Sciatic nerve (tissue), 2 donors: ENCODE measurements at places on chromosomes 5 and 9. TPM values are rescaled to one million over a fixed set of nuclear protein-coding genes. Genes with fewer than 3 reads are reported as not detected.

DNA sequence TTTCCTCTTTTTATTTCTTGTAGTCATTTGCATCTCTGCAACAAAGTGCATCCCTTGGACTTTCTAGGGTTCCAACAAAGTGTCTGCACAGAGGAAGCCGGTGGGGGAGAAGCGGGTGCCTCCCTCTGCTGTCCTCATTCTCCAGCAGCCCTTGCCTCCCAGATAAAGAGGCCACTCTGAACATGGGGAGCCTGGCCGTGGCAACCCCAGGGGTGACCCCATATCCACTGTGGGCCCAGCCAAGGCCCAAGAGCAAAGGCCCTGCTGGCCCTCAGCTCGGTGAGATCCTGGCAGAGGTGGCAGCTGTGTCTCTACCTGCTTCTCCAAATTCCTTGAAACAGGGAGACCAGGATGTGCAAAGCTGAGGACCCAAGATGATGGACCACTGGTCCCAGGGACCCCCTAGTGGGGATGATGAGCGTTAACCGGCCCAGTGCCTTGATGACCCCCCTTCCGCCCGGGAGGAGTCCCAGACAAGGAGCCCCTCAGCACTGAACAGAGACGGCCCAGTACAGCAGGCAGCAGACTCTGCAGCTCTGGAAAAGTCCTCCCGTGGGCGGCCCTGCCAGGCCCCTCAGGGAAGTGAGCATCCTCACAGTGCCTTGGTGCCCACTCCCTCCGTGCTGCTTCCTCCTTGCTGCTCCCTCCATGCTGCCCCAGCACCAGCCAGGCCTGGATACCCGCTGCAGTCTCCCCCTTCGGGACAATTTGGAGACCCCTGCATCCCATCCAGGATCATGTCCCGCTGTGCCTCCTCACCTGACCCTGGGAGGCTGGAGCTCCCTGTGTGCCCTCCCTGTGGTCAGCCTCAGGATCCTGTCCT is 62.5 kb downstream of the MRPL36 start:
- DNase-seq = peak; percentile 38

DNA sequence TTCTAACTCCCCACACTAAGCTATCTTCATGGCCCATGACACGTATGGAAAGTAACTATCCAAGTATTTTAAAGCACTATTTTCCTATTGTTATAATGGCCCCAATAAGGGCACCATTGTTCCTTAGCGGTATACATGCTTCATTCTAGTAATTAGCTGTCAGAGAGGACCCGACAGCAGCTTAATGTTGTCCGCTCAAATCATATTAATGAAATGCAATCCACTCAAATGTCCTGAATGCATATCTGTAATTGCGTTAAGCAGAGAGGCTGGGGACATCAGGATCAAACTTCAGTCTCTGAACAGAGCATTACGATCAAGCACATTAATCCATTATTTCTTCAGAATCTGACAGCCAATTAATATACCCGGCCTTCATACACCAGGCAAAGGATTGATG is 139.7 kb downstream of the CRB2 start:
- DNase-seq = no peak

GRCh38 chr5:34576891-34577666 is 79.0 kb upstream of the RAI14 start:
- no peak for DNase-seq

SPATA31D4 gene
- not detected for total RNA-seq

- no peak for DNase-seq
These were observed 175.3 kb downstream of the SLF1 start for GRCh38 chr5:94793816-94794198.

DNA sequence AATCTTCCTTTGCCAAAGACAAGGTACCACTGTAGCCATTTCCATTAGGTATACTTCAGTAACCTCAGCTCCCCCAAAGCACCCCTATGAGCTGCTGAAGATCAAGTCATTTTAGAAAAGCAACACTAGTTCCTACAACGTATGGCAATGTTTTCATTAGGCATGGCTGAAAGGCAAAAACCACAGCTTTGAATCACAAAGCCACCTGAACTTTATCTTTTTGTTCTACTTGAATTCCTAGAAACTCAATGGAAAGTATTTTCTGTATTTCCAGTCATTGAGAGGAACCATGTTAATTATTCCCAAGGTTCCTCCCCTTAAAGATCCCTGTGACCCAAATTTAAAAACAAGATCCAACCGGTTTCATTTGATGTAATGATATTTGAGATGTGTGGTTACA is 152.1 kb downstream of the EFNA5 start:
- no peak for DNase-seq

DNA sequence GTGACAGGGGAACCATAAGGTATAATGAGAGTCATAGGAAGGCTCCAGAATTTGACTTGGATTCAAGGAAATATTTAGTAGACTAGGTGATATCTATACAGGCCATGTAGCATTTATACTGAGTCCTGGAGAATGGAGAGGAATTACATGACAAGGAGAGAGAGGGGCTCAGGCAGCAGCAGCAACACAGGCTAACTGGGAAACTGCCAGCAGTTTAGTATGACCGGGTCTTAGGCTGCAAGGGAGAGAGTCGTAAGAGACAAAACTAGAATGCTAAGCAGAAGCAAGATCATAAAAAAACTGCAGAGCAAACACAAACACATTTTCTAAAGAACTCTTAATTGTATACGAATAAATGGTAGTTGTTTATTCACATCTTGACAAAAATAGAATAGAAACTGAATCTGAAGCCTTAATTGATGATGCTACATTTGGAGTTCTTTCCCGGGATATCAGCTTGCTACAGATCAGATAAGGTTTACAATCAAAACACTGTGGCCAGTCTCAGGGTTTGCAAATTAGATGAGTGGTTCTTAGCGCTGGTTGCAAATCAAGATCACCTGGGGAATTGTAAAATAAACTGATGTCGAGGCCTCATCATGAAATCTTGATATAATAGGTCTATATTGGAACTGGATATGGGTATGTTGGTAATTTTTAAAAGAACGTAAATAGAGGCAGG is 480.0 kb upstream of the C9orf72 start:
- no peak for DNase-seq

DNA sequence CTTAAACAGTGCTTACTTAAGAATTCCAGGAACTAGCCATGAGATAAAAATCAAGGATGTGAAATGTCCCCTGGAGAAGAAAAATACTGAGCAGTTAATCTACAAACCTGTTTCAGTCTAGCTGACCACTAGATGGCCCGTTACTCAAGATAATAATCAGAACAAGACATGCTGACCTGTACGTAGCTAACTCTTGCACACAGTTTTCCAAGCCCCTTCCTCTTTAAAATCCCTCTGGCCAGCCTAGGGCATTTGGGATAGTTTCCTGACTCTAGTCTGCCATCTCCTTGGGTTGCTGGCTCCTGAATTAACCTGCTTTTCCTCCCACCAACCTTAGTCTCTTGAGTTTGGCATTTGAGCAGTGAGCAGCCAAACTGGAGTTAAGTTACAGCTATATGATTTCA is 59.2 kb upstream of the TRAF1 start:
- DNase-seq = no peak

UGT3A1 gene
- not detected for total RNA-seq

ECSCR gene
- total RNA-seq = 32.3 TPM

ANKRD20A1 gene
- total RNA-seq = 4.1 TPM
